ENCODE measurements at places on chromosomes 4 and X.

GRCh38 chr4:33268776-33269175, 2548.6 kb downstream of the PCDH7 start:
- H3K36me3 ChIP-seq, result no peaks in the 10 kb centered on the region
- DNase-seq, result no peak
- H3K4me3 ChIP-seq, result no peak overlapping the region

DNA sequence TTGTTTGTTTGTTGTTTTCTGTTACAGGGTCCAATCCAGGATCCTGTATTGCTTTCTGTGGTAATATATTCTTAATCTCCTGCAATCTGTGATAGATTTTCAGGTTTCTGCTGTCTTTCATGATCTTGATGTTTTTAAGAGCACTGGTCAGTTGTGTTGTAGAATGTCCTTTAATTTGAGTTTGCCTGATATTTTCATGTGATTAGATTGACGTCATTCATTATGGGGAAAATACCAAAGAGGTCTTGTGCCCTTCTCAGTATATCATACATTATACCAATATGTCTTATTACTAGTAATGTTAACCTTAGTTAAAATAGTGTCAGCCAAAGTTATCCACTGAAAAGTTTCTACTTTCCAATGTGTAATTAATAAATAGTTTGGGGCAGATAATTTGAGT, 929.3 kb downstream of the PCDH19 start:
- no peaks in the 10 kb centered on the region for H3K27me3 ChIP-seq
- H3K27ac ChIP-seq, result no peak overlapping the region
- H3K36me3 ChIP-seq, result no peaks in the 10 kb centered on the region
- H3K4me1 ChIP-seq, result no peaks in the 10 kb centered on the region
- no peak for DNase-seq

GRCh38 chrX:16552546-16552945, 97.4 kb upstream of the S100G start:
- no peaks in the 10 kb centered on the region for H3K27me3 ChIP-seq
- DNase-seq, result no peak
- H3K4me3 ChIP-seq, result no peak overlapping the region
- H3K4me1 ChIP-seq, result no peaks in the 10 kb centered on the region
- H3K27ac ChIP-seq, result no peak overlapping the region

DNA sequence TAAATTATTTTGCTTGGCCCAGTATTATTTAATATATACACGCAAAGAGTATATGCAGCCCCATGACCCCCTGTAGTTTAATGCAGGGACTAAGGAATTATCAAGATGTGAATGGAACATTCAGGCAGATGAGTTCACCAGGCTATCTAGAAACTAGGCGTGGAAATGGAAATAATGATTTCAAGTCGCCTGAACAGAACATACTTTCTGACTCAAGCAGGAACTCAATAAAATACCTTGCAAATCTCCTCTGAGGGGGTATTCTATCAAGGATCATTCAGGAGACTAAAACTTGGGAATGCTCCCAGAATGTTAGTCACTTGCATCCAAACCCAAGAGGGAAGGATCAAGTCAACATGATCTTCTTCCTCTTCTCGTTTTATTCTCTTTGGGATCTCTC, 59.6 kb upstream of the RASSF6 start:
- H3K36me3 ChIP-seq, result no peaks in the 10 kb centered on the region
- H3K27me3 ChIP-seq, result no peaks in the 10 kb centered on the region
- peaks cover 7% of the 10 kb centered on the region for H3K4me1 ChIP-seq
- no peak overlapping the region for H3K27ac ChIP-seq
- no peak for DNase-seq
- no peak overlapping the region for H3K4me3 ChIP-seq

DNA sequence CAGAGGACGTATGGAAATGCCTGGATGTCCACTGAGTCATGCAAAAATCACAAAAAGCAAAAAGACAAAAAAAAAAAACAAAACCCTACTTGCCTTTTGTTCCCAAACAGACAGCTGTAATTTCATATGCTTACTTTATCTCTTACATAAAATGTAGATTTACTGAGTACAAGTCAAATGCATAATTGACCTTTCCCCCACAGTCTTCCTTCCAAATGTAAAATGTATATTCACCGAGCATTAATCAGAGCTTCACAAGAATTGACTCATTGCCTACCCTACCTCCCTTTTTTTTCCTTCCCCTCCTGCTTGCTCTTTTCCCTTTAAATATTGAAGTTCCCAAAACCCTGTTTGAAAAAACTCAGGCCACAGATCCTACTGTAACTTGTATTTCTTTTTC, 32.5 kb upstream of the TMPRSS11B start:
- H3K4me1 ChIP-seq, result no peaks in the 10 kb centered on the region
- no peak overlapping the region for H3K27ac ChIP-seq
- no peak for DNase-seq
- H3K27me3 ChIP-seq, result peaks cover 4% of the 10 kb centered on the region

- no peak overlapping the region for H3K4me3 ChIP-seq
- DNase-seq, result no peak
- H3K27ac ChIP-seq, result no peak overlapping the region
- no peaks in the 10 kb centered on the region for H3K4me1 ChIP-seq
Observed at GRCh38 chr4:188268131-188268908, 129.1 kb downstream of the TRIML1 start.

- no peak overlapping the region for H3K4me3 ChIP-seq
- no peaks in the 10 kb centered on the region for H3K27me3 ChIP-seq
- H3K27ac ChIP-seq, result no peak overlapping the region
- no peaks in the 10 kb centered on the region for H3K36me3 ChIP-seq
- no peaks in the 10 kb centered on the region for H3K4me1 ChIP-seq
- no peak for DNase-seq
Observed at GRCh38 chr4:156805696-156806095, 165.9 kb downstream of the PDGFC start.

DNA sequence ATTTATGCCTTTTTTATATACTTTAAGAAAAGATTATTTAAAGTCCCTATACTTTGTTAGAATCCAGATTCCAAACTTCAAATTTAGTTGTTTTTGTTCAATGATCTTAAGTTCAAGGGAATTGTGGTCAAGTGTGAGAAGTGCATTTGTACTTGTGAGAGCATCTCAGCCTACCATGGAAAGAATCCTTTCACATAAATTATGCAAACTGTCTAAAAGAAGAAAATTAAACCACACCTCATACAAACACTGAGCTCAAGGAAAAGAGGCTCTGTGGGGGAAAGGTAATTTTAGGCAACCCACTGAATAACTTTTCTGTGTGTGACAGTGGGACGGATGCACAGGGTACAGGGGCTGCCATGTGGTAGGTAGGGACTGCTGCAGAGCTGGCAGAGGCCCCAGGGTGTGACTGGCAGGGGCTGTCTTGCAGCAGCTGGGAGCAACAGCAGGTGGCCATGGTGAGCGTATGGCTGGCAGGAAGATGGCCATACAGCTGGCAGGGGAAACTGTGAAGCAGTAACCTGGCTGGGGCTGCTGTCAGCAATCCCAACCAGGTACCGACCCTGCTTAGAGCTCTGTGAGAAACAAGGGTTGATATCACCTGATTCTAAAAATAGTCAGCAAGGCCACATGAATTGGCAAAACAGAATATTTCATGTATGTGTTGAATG, 130.6 kb downstream of the UGT8 start:
- DNase-seq, result no peak
- no peaks in the 10 kb centered on the region for H3K4me1 ChIP-seq
- no peak overlapping the region for H3K4me3 ChIP-seq
- H3K36me3 ChIP-seq, result no peaks in the 10 kb centered on the region
- no peak overlapping the region for H3K27ac ChIP-seq

DNA sequence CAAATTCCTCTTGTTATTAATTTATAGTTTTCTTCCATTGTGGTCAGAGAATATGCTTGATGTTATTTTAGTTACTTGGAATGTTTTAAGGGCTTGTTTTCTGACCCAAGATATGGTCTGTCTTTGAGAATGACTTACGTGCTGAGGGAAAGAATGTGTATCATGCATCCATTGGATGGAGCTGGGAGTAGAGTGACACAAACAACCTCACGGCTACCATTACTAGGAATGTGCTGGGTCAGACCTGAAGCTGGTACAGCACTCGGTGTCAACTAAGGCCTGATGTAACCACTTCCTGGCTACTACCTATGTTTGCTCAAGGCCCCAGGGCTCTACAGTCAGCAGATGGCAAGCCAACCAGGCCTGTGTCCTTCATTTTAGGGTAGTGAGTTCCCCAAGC, 257.8 kb downstream of the FAT4 start:
- DNase-seq, result no peak
- H3K27me3 ChIP-seq, result no peaks in the 10 kb centered on the region
- H3K4me3 ChIP-seq, result no peak overlapping the region
- H3K4me1 ChIP-seq, result no peaks in the 10 kb centered on the region
- H3K27ac ChIP-seq, result no peak overlapping the region

All from esophagus squamous epithelium (tissue), 5 donors.